CD4-positive, alpha-beta T cell treated with Interferon gamma for 1 hour (primary cell): ENCODE measurements at places on chromosomes 2 and 18.

DNA sequence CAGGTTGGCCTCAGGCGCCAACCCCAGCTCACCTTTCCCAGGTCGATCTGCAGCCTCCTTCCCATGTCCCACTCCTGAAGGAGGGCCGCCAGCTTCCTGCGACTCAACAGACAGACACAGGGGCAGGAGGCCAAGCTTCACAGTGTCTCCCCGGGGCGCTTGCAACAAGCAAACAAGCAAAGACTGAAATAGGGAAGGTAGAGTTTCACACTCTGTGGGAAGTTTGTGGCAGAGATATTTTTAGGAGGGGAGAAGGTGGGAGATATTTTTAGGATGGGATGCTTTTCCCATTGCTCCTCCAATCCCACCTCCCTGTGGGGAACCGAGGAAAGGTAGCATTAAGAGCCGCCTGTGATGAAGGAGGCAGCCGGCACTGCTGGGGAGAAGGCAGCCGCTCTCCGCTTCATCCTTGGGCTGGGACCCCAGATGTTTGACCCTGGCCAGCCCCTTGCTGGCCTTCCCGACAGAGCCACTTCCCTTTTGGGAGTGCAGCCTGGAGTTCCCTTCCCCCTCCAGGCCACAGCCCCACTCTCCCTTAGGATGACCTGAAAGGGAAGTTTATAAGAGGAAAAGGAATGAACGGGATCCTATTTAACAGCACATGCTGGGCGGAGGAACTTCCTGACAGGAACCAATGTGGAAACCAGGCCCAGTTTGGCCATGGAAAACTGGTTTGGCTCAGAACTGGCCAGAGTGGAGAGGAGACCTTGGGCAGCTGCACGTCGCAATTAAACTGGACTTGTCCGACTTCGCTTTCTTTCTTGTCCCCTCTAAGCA lies 142.2 kb upstream of the SMAD2 start:
- DNase-seq = no peak

DNA sequence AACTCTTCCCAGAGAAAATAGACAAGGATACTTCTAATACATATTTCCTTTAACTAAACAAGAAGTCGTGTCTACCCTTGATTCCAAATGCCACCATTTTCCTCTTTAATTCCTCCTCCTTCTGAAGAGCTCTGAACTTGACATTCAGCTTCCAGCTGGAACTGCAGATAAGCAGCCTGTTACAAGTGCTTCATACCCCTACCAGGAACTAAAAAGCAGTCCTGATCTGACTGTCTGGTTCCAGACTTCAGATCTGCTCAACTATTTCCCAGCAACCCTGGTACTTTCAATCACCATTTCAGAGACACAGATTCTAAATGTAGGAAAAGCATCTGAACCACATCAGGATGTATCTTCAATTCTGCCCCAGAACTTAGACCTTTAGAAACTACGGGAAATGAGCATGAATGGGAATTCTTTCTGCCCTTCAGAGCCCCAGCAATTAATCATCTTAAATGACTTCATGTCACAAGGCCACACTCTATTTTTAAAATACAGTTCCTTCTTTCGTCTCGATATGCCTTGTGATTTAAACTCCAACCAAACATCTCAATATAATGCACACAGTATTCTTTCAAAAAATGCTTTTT lies 159.5 kb downstream of the L3MBTL4 start:
- DNase-seq = no peak

DNA sequence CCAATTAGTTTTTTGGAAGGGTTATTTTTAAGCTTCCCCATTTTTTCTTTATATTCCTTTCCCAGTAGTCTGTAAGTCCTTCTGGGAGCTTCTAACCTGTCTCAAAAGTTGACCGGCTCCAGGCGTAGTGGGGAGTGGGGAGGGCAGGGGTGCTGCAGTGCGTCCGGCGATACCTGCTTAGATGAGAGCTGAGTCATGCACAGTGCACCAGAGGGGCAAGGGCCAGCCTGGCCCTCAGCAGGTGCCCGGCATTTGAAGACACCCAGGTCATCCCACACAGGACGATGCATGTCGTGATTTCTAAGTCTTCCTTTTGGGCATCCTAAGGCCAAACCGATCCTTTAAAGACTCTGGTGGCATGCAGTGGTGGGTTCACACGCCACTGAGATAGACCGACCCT lies 73.4 kb downstream of the TPO start:
- DNase-seq = no peak

- DNase-seq = no peak
These were observed 42.5 kb downstream of the SDC1 start for GRCh38 chr2:20182241-20182931.

DNA sequence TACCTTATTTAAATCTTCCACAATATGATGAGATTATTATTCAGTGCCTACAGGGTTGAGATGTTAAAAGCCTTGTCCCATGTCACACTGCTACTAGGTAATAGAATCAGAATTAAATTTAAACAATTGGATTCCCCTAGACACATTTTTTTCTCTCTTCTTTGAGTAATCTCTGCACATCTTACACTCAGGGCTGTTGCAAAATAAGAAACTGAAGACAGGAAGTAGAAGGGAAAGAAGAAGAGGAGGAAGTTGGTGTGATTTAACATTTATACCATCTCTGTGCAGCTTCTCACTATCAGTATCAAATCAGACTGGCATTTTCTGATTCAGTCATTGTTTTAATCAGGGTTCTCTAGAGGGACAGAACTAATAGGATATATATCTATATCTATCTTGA lies 677.6 kb downstream of the IRS1 start:
- DNase-seq = no peak

- DNase-seq = no peak
These were observed 15.1 kb downstream of the ITM2C start for GRCh38 chr2:230879891-230880290.

DNA sequence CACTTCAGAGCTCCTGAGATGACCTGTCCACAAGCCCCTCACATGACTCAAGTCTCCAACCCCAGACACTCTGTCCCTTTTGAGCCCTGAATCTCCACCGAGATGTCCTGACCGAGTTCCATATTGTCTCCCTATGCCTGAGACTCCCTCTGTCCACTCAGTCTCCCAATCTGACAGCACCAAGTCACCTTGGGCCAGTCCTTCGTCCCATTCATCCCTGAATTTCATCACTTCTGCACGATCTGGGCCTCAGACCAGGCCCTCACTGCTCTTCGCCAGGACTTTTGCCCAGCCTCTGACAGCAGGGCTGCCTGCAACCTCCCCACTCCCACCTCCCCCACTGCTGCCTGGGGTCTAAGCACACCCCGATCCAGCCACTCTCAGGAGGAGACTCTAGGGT lies 4.3 kb upstream of the MOCOS start:
- DNase-seq = no peak

DNA sequence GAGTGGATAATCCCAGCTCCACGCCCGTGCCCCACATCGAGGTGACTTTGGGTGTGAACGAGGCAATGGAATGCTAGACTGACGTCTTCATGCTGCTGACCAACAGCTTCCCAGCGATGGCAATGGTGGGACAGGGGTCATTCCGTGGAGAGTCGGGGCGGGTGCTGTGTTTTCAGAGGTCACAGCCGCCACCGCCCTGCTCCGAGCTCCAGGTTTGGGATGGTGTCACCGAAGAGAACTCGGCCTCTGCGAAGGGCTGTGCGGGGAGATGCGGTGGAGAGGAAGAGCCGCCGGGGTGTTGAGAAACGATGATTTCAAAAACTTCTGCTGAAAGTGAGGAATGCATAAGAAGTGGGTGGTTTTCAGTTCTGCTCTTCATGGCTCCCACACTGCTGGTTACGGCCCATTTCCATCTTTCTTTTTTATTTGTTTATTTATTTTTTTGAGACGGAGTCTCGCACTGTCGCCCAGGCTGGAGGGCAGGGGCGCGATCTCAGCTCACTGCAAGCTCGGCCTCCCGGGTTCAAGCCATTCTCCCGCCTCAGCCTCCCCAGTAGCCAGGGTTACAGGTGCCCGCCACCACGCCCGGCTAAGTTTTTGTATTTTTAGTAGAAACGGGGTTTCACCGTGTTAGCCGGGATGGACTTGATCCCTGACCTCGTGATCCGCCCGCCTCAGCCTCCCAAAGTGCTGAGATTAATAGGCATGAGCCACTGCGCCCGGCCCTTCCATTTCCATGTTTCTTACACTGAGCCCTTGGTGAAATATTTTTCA lies 142.6 kb downstream of the RTP5 start:
- no peak for DNase-seq

- peak; percentile 50 for DNase-seq
These were observed 26.0 kb downstream of the CTAGE1 start for GRCh38 chr18:22391407-22392345.

GRCh38 chr2:85611705-85612587 lies at the start of gene C2orf68:
Gene C2orf68 (minus strand): TSS chr2:85612066. CDS start chr2:85611984, 82 bp downstream.
- DNase-seq = peak; percentile 83

GRCh38 chr2:33437815-33438214 lies 38.6 kb upstream of the RASGRP3 start:
- DNase-seq = no peak

DNA sequence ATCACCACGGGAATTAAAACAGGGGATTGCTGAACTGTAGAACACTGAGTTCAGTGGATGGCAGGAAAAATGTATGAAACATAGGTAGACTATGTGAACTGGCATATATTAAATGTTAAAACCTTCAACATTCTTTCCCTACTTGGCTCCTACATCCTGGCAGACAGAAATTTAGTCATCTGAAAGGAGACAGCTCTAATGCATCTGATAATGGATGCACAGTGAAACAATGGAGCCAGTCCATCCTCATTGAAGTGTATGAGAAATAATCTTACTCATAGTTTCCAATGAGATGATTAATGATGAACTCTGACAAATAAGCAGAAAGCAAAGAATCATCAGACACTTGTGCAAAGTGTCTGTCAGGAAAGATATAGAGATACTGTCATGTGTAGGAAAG lies 1629.7 kb upstream of the TMEFF2 start:
- DNase-seq = no peak

GRCh38 chr18:24395049-24395795 lies 2.4 kb downstream of the OSBPL1A start:
- no peak for DNase-seq

GRCh38 chr18:58572181-58572580 lies 56.7 kb downstream of the ALPK2 start:
- DNase-seq = no peak

DNA sequence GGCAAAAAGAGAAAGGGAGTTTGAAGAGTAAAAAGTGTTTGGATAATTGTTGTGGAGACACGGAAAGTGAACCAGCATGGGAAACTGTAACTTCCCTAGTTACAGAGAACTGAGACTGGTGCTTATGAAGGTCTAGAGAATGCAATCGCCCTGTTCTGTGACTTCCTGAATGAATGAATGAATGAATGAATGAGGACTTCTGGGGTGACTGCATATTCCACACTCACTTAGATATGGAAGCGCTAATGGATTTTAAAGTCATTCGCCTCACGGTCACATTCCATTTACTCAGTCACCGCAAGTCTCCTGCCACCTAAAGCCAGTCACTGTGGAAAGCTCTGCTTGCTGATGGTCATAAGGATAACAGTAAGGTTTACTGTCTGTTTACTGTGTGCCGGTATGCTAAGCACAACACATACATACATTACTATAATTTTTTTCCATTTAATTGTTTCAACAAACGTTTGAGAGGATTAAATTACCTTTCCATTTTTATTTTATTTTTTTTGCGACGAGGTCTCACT lies 138.2 kb downstream of the CABLES1 start:
- DNase-seq = no peak

DNA sequence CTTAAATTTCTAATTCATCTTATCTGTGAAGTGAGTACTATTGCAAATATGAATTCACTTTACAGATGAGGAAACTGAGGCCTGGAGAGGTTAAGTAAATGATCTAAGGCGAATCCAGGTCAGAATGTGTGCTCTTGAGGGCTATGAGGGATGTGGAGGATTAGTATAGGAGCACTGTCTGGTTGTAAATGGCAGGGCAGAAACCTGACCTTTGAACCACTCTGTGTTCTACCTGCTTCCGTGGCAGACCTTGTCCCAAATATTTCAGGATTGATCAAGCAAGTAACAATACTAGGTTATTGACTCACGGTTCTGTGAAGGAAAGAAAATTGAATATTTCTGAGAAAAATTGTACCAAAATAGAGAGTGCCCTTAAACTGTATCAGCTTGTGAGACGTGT lies 74.7 kb downstream of the PTPRM start:
- DNase-seq = no peak

GRCh38 chr2:71071681-71072398 lies 3.4 kb downstream of the NAGK start:
- peak; percentile 65 for DNase-seq

GRCh38 chr2:1614564-1614963 lies 129.8 kb downstream of the PXDN start:
- peak; percentile 36 for DNase-seq

GRCh38 chr2:58416696-58417095 lies 175.6 kb upstream of the FANCL start:
- no peak for DNase-seq

DNA sequence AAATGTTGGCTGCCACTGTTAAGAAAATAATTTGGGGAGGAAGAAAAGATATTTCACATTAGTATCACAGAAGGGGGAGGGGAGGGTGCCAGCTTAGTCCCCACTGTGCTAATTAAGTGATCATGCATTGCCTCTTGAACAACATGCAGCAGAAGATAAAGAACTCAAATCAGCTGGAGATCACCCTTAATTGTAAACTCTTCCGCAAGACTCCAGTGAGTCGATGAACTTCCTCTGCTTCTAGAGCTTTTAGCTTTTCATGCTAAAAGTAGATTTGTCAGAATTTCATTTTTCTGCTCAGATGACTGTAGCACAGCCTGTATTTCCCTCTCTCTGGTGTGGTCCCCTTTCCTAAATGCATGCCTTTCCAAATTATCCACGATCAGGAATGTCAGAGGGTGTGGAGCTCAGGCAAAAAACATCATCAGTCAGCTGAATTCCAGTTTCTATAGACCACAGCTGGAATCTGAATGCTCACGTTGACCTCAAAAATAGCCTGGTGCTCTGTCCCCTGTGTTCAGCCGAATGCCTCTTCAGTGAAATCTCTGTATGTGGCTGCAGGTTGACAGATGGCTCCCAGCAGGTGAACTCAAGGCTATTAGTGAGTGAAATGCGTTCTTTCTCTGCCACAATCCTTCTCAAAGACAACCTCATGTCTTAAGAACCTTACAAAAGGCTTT lies 156.8 kb upstream of the UNC80 start:
- DNase-seq = no peak
